Spinal cord (tissue), 10 donors: ENCODE measurements at places on chromosomes 16 and 17. TPM values are rescaled to one million over a fixed set of nuclear protein-coding genes. Genes with fewer than 3 reads are reported as not detected.

CTRB2 gene
- polyA plus RNA-seq: 0.20 TPM

RNF222 gene
- not detected for polyA plus RNA-seq

IGFBP4 gene
- polyA plus RNA-seq: 67.8 TPM

HS3ST3B1 gene
- 7.1 TPM for polyA plus RNA-seq

MYH1 gene
- not detected for polyA plus RNA-seq

NECAB2 gene
- 82.1 TPM for polyA plus RNA-seq

SRL gene
- 1.7 TPM for polyA plus RNA-seq

OR3A2 gene
- 1.3 TPM for polyA plus RNA-seq

CTRL gene
- polyA plus RNA-seq: 8.1 TPM

TEKT1 gene
- polyA plus RNA-seq: 8.3 TPM

TEX14 gene
- polyA plus RNA-seq: 0.89 TPM

TP53TG3B gene
- not detected for polyA plus RNA-seq

CYTH1 gene
- polyA plus RNA-seq: 50.1 TPM

OTOA gene
- 0.32 TPM for polyA plus RNA-seq

MGAT5B gene
- polyA plus RNA-seq: 65.0 TPM

DBF4B gene
- polyA plus RNA-seq: 15.5 TPM
